Stimulated activated CD8-positive, alpha-beta memory T cell treated with anti-CD3 and anti-CD28 coated beads, Interleukin-15, amount 100 ng/mL, for 1 hour (primary cell): ENCODE measurements at places on chromosomes 2 and 18.

DNA sequence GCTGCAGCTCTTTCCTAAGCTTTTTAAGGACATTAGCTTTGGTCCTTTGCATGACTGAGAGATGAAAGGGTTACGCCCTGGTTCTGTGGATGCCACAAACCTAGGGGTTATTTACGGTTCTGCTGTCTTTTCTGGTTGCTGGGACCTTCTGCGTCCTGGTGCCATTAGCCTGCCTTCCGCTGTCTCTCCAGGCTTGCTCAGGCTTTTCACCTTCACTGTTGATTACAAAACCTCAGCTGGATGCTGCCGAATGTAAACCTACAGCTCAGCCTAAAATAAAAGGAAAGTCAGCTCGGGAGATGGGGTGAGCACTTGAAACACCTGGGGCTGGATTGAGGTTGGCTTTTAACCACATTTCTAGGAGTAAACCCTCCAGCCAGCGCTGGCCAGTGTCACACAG is 130.9 kb upstream of the ARHGAP28 start:
- no peak for DNase-seq

DNA sequence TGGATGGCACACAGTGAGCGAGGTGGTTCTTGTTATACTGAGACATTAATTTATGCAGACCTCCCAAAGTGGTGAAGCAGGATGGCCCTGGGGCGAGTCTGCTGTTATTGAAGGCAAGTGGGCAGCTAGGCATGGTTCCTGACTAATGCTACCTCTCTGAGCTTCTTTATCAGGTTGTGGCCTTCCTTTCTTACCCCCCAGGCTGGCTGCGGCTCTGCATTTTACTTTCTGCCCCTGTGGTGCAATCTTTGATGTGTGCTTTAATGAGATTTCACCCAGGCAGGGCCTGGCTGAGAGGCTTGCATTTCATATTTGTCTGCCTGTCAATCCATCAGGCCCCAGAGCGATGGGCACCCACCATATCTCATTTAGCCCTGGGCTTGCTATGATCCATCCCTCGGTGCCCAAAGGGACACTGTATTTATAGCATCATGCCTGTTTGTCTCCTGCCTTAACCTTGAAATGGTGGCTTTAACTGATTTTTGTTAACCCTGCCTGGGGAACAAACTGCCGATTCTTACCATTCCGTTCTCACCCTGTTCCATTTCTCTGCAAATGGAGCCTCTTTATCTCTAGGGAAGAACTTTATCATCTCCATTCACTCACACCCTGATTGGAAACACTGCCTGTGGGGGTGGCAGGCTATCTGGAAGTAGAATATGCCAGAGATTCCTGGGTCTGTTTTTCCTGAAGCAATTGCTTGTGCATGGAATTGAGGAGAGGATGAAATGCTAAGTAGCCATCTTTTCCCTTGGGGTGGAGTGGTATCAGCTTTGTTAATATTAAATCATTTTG is 316.2 kb upstream of the THSD7B start:
- DNase-seq: no peak

- no peak for DNase-seq
Measured at GRCh38 chr18:75157851-75158250, 51.1 kb downstream of the PTGR3 start.

GRCh38 chr2:79159030-79159429 is 523 bp downstream of the REG3A start:
- DNase-seq: no peak

DNA sequence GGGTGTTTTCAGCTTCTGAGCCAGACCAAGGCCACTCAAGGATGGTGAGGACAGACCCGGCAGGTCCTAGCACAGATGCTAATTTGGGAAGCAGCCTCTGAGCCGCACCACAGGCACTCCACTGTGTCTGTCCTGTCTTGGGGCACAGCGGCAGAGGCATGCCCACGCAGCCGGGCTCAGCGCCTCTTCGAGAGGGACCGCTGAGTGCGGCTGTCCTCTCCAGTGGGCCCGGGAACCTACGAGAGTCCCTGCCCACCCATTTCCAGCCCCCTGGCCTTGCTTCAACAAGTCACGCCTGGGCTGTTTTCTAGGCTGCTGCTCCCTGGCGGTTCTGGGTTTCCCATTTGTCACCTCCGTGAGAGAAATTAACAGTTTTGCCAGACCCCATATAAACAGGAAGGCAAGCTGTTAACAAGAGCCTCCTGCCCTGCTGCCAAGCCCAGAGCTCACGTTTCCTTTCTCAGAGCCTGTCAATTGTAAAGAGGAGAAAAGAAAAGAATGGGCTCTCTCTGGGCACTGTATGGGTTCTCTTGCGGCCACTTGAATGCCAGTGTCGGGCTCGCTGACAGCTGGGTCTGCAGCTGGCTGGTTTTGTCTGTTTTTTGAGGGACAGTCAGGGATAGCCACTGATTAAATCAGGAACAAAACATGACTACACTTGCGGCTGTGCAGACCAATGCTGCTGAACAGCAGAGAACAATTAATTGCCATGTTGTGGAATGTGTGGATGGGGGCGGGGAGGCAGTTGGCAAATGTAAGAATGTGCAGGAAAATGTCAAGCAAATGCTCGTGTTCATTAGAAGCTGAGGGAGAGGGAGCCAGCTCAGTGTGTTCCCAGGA is 30.6 kb downstream of the TMEM17 start:
- no peak for DNase-seq
